ENCODE measurements at places on chromosomes 12 and 14.

DNA sequence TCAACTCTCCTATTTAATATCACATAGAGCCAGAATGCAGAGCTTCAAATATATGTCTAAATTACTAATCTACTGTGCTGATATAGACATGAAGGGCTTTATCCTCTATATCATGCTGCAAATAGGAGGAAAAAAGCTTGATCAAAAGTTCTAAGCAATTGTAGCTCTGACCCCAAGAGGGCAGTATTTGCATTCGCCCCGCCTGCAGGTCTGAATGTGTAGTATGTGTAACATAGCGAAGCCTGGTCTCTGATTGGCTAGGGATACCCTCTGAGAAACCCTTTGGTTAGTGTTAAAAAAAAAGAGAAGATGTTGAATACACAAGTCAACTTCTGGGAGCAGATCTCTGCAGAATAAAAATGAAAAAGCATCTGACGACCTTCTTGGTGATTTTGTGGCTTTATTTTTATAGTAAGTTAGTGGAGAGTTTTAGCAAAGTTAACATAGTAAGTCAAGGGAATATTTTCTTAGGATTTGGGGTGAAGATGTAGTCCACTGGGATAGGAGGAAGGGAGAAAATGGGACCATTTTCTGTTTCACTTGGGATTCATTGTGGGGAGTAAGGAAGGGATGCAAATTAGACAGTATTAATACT, 151.6 kb upstream of the OR4E1 start:
- no peak for DNase-seq

GRCh38 chr14:69693145-69693544, 73.8 kb upstream of the SRSF5 start:
- no peak for DNase-seq

DNA sequence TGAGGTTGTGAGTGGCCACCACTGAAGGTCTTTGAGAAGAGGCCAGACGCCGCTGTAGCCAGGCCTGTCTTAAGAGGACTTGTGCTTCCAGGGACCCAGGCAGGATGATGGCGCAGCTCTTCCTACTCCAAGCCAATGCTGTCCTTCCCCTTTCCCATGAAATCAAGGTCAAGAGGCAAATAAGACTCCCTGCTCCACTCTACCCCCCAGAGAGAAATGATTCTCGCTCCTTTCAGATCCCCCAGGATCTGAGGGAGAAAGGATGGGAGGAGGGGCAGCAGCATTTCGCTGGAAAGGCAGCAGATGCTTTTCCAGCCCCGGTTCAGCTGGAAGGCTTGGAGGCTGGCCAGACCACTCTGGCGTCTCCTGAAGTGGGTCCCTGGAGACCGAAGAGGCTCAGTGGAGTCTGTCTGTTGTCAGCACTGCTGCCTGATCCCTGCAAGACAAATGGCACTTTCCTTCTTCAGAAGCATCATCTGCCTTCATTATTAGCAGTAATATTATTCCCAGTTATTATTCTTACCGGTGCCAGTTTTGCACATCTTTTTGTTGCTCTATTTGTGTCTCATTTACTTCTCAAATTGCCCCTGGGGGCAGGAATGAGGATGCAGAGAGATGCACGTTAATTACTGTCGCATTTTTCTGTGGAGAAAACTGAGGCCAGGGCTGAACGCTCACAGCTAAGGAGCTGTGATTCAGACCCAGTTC, 51.4 kb downstream of the C14orf132 start:
- no peak for DNase-seq

- no peak for DNase-seq
Measured at GRCh38 chr12:24839268-24839791, 109.6 kb downstream of the BCAT1 start.

DNA sequence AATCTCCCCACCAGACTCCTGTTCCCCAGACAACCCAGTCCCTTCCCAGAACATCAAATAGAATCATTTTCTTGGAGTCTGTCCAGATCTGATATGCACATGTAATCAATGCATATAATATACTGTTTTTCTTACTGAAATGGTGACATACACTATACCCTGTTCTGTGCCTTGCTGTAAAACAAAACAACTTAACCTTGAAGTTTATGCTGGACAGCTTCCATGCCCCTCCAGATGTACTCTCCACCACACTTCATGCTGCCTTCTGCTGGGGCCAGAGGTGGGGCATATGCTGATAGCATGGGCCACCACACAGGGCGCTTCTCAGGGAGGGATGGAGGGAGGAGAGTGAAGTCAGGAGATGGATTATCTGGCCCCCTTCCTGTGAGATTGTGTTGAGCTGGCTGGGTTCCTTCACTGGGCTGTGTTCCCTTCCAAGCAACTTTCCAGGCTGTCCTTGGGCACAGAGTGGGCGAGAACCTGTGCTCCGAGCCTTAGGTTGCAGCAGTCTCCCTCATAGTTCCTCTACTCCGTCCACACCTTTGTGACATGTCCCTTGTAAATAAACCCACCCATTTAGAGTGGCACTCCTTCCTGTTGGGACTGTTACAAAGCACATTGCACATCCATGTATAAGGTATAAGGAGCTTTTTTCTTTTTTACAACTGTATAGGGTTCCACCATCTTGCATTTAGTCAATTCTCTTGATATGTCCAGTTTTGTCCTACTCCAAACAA, 77.6 kb upstream of the RIC8B start:
- DNase-seq: no peak

DNA sequence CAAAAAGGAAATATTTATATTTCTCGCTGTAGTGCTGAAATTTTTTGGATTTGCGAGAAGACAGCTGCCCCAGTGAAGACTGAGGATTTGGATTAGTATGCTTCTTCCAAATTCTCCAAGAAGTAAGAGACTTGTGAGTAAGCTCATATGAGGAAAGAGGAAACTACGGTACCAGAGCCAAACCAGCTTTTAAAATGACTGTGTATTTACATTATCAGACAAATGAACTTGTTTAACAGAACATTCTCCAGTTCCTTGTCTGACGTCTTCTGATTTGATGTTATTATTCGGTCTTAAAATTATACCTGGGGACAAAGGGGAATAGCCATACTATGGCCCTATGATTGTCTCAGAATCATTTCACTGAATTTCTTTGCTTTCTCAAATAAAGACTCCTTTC, 8.0 kb downstream of the CLEC12B start:
- DNase-seq: no peak

GRCh38 chr12:11106288-11106687, 14.2 kb upstream of the TAS2R43 start:
- DNase-seq: no peak

- DNase-seq: no peak
Measured at GRCh38 chr12:49200919-49201594, 12.2 kb upstream of the TUBA1A start.

- no peak for DNase-seq
Measured at GRCh38 chr12:65083581-65083980, 37.5 kb downstream of the WIF1 start.

- DNase-seq: no peak
Measured at GRCh38 chr12:129339336-129339735, 486.1 kb downstream of the GLT1D1 start.

- no peak for DNase-seq
Measured at GRCh38 chr14:45123271-45123670, 11.0 kb downstream of the FKBP3 start.

DNA sequence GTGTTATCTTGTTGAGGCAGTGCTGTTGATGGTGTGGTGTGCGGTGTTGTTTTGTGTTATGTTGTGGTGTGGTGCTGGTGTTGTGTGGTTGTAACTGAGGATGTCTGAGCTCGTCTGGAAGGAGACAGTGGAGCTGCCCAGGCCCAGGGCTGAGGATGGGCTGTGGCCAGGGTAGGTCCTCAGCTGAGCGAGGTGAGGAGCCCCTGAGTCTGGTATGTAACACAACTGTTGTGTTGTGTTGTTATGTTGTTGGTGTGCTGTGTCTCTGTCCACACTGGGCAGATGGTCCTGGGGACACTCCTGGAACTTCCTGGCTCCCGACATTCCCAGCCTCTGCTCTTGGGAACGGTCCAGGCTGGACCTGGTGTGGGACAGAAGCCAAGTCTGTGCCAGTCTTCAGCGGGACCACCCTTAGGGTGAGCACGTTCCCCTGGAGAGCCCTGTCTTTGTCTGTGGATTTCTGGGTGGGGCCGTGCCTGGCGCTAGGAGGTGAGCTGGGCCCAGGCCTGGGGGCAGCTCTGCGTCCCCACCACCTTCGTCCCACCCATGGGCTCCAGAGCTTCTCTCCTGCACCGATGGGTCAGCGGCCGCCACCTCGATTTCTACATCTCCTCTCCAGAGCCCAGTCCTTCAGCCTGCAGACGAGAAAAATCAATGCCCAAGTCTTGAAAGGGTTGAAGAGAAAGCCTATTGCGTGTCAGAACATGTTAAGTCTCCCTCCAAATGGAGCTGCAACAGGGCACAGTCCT, 27.4 kb upstream of the SFSWAP start:
- no peak for DNase-seq

DNA sequence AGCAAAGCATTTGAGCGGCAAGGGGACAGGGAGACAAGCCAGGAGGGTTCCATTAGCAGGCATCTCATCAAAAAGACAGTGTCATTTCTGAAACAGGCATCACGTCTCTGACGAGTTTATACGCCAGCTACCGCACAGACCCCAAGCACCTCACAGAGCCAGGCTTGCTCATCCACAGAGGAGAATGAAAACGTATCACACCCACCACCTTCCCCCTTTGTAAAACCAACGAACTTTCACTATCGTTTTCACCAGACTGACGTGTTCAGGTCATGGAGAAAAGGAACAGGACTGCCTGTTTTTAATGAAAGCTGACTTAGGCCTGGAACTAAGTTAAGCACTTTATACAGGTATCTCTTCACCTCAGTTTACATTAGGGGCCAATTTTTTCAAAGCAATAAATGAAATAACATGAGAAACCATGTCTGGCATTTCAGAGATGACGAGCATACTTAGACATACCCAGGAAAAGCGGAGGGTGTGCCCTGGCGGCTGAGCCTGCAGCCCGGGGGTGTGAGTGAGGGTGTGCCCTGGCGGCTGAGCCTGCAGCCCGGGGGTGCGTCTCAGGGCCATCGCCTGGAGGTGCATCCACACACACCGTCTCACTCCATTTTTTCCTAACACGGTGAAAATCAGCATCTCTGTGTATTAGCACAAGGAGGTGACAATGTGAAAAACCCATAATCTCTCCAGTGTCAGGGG, 41.9 kb downstream of the STX2 start:
- no peak for DNase-seq

- DNase-seq: no peak
Measured at GRCh38 chr12:124296916-124297351, 2.0 kb downstream of the RFLNA start.

DNA sequence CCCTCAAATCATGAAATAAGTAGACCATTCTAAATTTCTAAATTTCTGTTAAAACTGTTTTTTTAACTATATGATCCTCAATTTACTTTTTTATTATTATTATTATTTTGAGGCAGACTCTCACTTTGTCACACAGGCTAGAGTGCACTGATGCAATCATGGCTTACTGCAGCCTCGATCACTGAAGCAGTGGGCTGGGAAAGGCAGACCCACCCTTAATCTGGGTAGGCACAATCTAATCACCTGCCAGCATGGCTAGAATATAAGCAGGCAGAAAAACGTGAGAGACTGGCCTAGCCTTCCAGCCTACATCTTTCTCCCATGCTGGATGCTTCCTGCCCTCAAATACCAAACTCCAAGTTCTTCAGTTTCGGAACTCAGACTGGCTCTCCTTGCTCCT, 2.3 kb downstream of the ERO1A start:
- no peak for DNase-seq

Measured in CD8-positive, alpha-beta T cell (primary cell).